ENCODE measurements at places on chromosomes 11 and 22.

DNA sequence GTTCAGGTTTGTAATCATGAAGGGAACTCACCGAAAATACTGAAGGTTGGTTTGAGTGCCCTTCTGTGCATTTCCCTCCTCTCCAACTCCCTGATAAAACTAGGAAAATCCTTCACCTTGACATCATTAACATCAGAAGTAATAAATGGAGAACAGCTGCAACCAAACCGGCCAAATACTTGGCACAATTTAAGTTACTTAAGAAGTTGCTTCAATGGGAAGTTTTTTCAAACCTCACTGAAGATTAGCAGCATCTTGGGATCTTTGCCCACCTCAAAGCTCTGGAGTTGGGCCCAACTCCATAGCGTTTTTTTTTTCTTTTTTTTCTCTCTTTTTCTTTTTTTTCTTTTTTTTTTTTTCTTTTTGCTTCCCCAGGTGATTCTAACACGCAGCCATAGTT lies 784.8 kb downstream of the KCNA4 start:
- no peak for DNase-seq

DNA sequence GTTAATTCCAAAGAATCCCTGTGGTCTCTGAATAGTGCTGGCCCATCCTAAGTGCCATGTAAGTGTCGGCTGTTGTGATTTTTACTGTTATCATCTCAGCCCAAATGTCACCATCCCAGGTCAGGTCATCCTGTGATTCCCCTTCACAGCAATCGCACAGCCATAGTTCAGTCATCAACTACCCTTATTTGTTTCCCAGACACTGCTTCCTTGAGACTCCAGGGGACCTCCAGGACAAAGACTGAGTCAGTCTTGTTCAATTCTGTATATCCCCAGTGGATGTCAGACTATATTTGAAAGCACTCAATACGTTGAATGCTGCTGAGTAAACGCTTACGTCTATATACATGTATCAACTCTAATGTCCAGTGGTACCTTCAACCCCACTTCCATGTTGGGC lies 113.7 kb upstream of the TIMP3 start:
- DNase-seq, result no peak

DNA sequence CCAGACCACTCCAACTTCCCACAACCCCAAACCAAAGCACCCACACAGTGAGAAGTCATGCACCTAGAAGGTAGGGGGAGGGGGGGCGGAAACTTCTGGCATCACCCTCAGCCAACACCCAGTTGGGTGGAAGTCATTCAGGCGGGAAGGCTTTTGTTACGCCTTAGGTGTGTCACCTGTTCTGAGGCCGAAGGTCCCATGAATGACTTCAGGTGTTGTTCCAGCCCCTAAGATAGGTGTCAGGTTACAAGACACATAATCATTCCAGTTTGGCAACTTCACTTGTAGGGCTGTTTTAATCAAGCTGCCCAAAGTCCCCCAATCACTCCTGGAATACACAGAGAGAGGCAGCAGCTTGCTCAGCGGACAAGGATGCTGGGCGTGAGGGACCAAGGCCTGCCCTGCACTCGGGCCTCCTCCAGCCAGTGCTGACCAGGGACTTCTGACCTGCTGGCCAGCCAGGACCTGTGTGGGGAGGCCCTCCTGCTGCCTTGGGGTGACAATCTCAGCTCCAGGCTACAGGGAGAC lies at the start of gene TMPRSS4:
TSS of gene TMPRSS4 (plus strand) at position 325 of the 528 bp plus-strand sequence. CDS start 225 bp downstream, outside the sequence.
- no peak for DNase-seq

DNA sequence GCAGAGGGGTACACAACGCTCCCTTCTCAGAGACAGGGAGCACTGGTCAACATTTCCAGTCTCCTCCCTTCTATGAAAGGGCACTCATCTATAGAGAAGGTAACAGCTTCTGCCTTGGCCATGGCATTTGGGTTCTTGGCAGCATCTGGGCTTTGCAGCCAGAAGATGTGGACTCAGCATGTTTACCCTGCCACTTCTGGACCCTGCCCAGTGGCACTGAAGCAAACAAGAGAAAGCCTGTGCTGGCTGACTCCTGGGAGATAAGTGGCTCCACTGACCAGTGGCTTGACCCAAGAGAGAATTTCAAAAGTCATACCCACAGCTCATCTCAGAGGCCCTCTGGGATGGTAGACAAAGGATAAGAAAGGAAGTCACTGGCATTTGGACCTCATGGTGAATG lies 8.0 kb downstream of the CSNK2A3 start:
- DNase-seq, result no peak

DNA sequence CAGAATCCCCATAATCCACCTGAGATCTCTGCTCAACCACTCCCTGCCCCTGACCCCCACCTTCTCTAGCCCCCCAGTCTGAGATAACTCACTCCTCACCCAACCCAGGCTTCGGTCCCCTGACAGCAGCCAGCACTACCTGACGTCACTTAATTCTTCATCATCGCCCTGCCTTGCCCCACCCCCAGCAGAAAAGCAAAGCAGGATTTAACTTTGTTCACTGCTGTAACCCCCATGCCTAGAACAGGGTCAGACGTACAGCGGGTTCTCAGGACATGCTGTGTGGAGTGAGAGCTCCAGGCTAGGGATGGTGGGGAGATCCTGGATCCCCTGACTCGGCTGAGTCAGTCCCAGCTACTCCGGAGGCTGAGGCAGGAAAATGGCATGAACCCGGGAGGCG lies 45.8 kb downstream of the ELFN2 start:
- no peak for DNase-seq

GRCh38 chr11:112564228-112564955 lies 303.7 kb upstream of the PLET1 start:
- DNase-seq, result no peak

GRCh38 chr11:93623179-93623578 lies 38.3 kb upstream of the CEP295 start:
- DNase-seq, result no peak

GRCh38 chr11:65246506-65246905 lies 15.3 kb upstream of the POLA2 start:
- no peak for DNase-seq

- DNase-seq, result no peak
Measured at GRCh38 chr11:133905677-133906156, 51.1 kb downstream of the IGSF9B start.

DNA sequence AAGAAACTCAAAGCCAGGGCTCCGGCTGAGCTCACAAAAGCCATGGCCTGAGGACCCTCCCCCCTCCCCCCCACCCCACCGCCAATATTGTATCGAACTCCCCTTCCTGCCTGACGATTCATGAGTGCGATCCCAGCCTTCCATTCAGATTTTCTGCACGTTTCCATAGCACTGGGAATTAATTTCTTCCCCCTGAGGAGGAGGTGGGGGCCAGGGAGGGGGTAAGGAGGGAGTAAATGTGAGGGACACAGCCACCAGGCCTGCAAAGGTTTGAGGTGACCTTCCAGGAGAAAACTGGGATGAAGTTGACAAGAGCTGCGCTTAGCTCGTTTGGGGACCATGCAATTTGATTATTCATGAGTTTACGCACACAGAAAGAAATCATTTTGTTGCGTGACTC lies 527.7 kb downstream of the MN1 start:
- DNase-seq, result no peak

GRCh38 chr22:48045369-48045768 lies 1282.9 kb downstream of the TBC1D22A start:
- DNase-seq, result no peak
